ENCODE measurements at places on chromosomes 12 and 14. TPM values are rescaled to one million over a fixed set of nuclear protein-coding genes. Genes with fewer than 3 reads are reported as not detected.

GRCh38 chr14:93821051-93821450 lies 32.8 kb upstream of the PRIMA1 start:
- DNase-seq = peak; percentile 47

- DNase-seq = no peak
These were observed 1077.6 kb downstream of the GALC start for GRCh38 chr14:86915406-86915805.

DNA sequence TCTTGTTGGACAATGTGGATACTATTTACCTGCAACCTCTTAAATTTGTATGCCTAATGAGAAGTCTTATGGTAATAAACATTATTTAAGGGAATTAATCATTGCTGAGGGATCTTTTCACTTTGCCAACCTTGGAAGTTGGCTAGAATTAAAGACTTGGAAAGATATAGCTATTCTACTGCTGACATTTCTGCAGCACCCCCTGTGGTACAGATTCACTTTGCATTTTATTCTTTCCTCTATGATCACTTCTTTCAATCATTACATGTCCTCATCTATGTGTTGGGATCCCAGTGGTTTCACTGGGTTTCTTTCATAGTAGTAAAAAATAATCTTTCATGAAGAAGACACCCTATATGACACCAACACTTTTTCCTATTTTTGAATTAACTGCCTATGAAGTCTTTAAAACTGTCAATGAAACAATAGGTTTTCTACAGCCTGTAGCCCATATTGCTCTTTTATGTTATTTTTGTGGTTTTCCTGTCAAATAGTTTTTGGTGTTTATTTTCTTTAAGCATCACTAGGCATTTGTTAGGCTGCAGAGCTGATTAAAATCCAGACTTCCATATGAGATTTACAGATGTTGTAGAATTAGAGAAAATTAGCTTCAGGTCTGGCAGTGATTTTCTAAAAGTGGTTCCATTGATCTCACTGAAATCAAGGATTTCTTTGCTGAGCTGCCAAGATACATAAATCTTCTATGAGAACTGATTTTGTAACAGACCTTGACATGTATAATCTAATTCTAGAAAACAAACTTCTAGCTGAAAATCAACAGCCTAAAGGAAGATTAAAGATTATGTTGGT lies 256.1 kb downstream of the NAV3 start:
- DNase-seq = no peak

DNA sequence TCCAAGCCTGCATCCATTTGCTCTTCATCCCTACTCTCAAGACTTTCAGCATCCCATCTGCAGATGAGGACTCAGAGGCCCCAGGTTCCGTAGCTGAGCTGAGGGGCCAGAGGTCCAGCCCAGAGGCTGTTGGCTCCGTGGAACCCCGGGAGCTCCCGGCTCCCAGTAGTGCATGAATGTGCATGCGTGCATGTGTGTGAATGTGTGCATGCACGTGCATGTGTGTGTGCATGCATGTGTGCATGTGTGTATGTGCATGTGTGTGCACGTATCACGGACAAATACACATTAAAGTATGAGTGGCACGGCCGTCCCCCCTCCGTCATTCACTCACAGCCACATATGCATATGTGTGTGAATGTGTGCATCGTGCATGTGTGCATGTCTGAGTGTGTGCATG lies 149.9 kb downstream of the KIF26A start:
- no peak for DNase-seq

GRCh38 chr14:61234215-61234916 lies 46.8 kb downstream of the TMEM30B start:
- DNase-seq = no peak

- no peak for DNase-seq
These were observed 46.3 kb upstream of the LRTM2 start for GRCh38 chr12:1773937-1774655.

DNA sequence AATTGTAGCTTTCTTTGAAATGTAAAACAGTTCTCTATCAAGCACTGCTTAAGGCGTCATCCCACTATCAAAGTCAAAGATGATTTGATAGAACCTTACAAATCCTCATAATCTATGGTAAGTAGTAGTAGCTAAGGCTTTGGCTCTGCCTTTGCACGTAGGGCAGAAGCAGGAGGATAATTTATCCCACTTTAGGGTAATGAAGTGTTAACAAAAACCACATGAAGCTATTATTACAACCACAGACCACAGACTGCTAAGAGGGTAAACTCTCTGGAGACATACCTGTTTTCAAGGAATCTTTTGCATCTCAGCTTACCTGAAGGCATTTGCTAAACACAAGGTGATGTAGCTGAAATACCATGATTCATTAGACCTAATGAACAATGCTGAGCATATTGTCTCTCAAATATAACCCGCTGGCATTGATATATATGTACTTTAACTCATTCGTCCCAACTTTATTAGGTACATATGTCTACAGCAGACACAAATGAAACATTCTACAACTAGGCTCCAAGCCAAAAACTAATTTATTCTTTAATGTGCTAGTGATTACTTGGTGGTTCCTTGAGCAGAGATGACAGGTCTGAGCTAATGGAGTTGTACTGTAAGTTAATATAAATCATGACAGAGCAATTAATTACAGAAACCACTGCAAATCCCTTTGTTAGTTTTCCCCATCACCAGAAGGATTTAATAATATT lies 368.8 kb downstream of the ETNK1 start:
- no peak for DNase-seq

- no peak for DNase-seq
These were observed 41.3 kb upstream of the DUSP6 start for GRCh38 chr12:89393551-89394121.

GRCh38 chr14:55129428-55130195 lies 560 bp downstream of the LGALS3 start:
- DNase-seq = peak; percentile 87

The CCDC197 gene
- total RNA-seq = not detected

The TAS2R20 gene
- total RNA-seq = not detected

The BCL11B gene
- 42.0 TPM for total RNA-seq

The RGS6 gene
- 1.1 TPM for total RNA-seq

The BMAL2 gene
- total RNA-seq = 9.4 TPM
